ENCODE measurements at places on chromosomes 13 and 19. TPM values are rescaled to one million over a fixed set of nuclear protein-coding genes. Genes with fewer than 3 reads are reported as not detected.

DNA sequence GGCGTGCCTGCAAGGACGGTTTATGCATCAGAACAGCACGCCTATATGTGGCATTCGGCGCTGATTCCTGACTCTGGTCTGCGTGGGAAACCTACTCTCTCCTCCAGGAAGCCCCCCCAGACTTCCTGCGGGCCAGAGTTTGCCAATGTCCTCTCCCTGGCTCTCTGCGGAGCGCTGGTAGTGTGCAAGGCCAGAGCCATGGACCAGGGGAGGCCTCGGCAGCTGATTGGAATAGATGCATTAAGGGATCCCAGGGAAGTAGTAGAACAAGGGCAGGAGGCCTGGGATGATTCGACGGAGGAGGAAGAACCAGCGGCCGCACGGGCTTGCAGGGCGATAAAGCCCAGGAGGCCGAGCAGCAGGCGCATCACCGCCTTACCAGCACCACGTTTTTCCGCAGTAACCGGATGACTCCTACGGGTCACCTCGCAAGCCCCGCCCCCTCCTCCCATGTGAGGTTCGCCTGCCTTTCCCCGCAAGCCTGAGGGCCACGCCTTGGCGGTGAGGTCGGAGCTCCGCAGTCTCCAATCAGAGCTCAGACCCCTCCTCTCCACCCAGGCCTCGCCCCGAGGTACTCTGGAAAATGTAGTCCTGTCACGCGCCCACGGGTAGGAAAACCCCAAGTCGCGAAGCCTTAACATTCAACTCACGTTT lies 5.0 kb downstream of the CLEC11A start:
- H3K4me3 ChIP-seq = peak overlapping the region; percentile 28
- peaks cover 12% of the 10 kb centered on the region for H3K27me3 ChIP-seq
- H3K4me1 ChIP-seq = peaks cover 33% of the 10 kb centered on the region
- H3K27ac ChIP-seq = peak overlapping the region; percentile 34
- H3K36me3 ChIP-seq = no peaks in the 10 kb centered on the region

Gene TRIM28
- 528 TPM for total RNA-seq

DNA sequence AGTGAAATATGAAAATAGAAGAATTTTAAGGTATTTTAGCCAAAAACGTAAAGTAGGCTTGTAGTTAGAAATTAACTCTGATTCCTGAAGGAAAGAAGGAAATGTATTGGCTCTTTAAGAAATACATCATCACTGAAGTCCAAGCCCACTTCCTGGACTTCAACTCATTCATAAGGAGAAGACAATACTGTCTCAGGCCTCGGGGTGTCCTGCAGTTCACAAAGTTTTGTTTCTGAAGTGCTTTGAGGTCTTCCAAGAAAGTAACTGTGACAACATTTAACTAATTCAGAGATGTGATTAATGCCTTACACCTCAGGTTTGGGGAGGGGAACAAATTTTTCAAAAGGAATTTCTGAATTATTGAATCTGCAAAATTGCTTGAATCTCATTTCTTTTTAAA lies 65.8 kb upstream of the STARD13 start:
- H3K27me3 ChIP-seq = peaks cover 40% of the 10 kb centered on the region
- no peak overlapping the region for H3K27ac ChIP-seq
- H3K4me3 ChIP-seq = no peak overlapping the region

Gene ZNF284
- total RNA-seq = 2.5 TPM

- no peak for DNase-seq
- peaks cover 15% of the 10 kb centered on the region for H3K36me3 ChIP-seq
- no peak overlapping the region for H3K4me3 ChIP-seq
- H3K27me3 ChIP-seq = peaks cover 2% of the 10 kb centered on the region
These were observed 7.2 kb upstream of the ZNF611 start for GRCh38 chr19:52741951-52742485.

Gene SLC15A1
- not detected for total RNA-seq

DNA sequence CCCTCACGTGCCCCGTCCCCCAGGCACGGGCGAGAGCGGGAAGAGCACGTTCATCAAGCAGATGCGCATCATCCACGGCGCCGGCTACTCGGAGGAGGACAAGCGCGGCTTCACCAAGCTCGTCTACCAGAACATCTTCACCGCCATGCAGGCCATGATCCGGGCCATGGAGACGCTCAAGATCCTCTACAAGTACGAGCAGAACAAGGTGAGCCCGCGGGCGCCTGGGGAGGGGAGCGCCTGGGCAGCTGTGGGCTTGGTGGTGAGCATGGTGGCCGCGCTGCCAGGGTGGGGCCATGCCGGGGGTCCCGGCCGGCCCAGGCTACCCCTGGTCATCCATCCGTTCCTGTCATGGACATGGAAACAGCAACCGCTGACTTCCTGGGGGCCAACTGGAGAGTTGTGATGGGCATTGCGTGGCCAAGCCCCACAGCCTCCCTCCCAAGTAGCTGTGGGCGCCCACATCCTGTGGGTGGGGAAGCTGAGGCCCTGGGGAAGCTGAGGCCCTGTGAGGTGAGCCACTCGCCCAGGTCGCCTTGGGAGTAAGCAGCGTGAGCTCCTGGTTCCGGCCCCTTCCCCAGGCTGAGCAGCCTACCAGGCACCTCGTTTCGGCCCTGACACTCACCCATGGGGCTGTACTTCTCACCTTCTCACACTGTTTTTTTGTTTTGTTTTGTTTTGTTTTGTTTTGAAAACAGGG lies 16.1 kb downstream of the GNA11 start:
- H3K36me3 ChIP-seq = no peaks in the 10 kb centered on the region
- DNase-seq = no peak
- H3K27ac ChIP-seq = no peak overlapping the region
- H3K27me3 ChIP-seq = no peaks in the 10 kb centered on the region

- no peak for DNase-seq
- no peak overlapping the region for H3K27ac ChIP-seq
- no peaks in the 10 kb centered on the region for H3K36me3 ChIP-seq
- no peaks in the 10 kb centered on the region for H3K4me1 ChIP-seq
- H3K4me3 ChIP-seq = no peak overlapping the region
These were observed 9.8 kb downstream of the LILRB2 start for GRCh38 chr19:54271106-54271505.

GRCh38 chr19:49094505-49095482 lies 9.5 kb downstream of the SNRNP70 start:
- H3K4me3 ChIP-seq = no peak overlapping the region
- H3K27ac ChIP-seq = no peak overlapping the region
- peaks cover 67% of the 10 kb centered on the region for H3K36me3 ChIP-seq

DNA sequence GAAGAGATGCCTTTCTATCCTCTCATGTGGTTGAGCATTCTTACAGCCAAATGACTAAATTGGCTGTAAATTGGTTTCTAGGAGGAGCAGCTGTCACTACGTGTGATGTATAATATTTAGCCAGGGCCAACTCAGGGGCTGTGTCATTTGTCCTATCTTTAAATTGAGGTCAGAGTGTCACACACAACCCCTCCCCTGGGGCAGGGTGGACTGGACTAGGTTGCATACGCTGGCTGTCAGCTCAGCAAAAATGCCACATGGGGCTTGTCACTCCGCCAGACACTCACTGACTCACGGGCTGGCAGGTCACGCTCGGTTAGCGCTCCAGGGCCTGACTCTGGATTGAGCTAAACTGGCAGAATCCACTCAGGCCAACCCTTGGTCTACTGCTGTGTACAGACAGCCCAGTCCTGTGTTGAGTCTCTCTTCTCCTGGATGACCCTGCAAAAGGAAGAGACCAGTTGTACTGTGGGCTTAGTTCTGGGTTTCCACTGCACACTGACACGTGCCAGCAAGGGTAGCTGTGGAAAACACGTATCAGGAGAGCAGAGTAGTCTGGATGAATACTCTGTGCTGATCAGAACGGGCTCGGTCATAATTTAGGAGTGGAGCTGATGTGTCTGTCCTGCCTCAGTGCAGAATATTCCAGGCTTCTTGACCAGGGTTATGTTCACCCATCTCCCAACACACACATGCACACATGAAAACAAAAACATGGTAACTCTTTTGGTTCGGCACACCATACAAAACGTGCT lies 29.1 kb downstream of the SHISA2 start:
- peaks cover 8% of the 10 kb centered on the region for H3K4me1 ChIP-seq
- no peak for DNase-seq
- no peak overlapping the region for H3K27ac ChIP-seq
- no peak overlapping the region for H3K4me3 ChIP-seq

Gene SPC24
- 94.0 TPM for total RNA-seq
